ENCODE measurements at places on chromosomes 3 and 15.

- no peak for DNase-seq
Measured at GRCh38 chr3:69359339-69359893, 26.5 kb downstream of the FRMD4B start.

GRCh38 chr3:166177130-166177529 is 339.9 kb upstream of the BCHE start:
- no peak for DNase-seq

DNA sequence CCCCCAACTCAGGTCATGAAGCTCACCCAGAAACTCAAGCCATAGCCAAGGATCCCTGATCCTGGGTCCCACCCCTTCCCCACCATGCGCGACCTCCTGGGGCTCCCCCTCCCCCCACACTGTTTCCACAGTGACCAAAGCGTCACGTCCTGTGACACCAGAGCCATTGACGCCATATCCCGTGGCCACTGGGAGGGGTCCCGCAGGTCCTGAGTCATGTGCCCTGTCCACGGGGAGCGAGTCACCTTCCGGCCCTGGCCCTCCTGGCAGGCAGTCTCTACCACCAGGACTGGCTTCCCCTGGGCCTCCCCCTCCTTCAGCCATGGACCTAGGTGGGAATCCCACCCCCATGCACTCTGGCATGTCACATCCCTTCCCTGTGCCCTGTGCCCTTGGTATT is 15.6 kb downstream of the SEMA3F start:
- no peak for DNase-seq

DNA sequence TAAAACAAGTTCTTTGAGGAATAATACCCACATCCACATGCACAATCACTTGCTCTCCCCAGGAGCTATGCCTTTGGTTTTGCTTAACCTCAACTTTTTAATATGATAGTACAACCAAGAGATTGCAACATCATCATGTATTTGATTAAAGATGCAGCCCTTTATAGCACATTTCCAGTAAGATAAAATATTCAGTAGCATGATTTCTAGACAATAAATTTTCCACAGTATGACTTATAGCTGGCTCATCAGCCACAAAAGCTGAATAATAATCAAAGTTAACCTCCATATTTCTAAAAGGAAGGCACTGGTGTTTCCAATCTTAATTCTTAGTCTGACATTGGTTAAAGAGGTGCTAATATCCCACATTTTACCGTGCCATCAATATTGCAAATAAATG is 622.5 kb downstream of the TBL1XR1 start:
- no peak for DNase-seq

GRCh38 chr3:184874709-184875644 is 63.0 kb downstream of the VPS8 start:
- no peak for DNase-seq

All from stimulated activated CD4-positive, alpha-beta T cell treated with anti-CD3 and anti-CD28 coated beads, TNF-alpha, amount 100 ng/mL, for 4 hours (primary cell).